ENCODE measurements at places on chromosomes 6 and 20.

GRCh38 chr6:170004585-170005210, 253.3 kb downstream of the ERMARD start:
- DNase-seq, result no peak

- no peak for DNase-seq
Measured at GRCh38 chr6:131257104-131257503, 121.8 kb downstream of the AKAP7 start.

DNA sequence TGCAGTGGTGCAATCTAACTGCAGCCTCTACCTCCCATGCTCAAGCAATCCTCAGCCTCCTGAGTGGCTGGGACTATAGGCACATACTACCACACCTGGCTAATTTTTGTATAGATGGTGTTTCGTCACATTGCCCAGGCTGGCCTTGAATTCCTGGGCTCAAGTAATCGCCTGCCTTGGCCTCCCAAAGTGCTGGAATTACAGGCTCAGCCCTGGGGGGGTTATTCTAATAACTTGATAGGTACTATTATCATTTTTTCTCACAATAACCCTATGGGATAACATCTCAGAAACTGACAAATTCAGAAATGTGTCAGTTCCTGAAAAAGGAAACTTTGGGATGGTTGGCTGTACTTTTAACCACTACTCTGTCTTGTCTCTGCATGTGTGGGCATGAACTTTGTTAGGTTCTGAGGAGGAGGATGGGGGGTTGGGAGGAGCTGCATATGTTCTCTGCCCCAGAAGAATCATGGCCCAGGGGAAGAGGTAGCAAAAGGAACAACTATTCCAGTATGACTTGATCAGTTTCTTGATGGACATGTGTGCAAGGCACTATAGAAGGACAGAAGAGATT, 169.9 kb downstream of the CARMIL1 start:
- DNase-seq, result no peak

- no peak for DNase-seq
Measured at GRCh38 chr6:44649365-44650025, 262.0 kb downstream of the CDC5L start.

DNA sequence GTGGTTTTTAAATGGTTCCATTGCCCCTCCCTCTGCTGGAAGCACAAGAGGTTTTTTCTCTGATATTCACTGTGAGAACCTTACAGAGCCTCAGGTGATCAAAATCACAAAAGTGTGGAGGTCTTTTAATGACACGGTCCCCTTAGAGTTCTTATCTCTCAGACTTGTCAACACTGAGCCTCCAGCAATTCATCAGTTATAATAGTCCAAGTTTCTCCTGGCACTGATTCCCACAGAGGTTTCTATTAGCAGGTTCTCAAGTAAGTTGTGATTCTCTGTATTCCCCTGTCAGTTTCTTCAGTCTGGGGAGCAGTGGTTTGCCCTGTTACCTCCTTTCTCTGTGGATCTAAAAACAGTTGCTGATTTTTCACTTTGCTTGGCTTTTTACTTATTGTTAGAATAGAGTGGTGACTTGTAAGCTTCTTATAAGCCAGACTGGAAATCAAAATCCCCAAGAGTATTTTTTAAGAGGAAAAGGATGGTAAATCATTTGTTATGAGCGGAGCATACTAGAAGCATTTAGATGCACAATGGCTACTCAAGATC, 157.4 kb upstream of the BMP5 start:
- no peak for DNase-seq
